ENCODE measurements at places on chromosomes 2 and 18.

GRCh38 chr18:48121752-48122151 is 191.3 kb upstream of the SMAD2 start:
- no peak for DNase-seq

GRCh38 chr18:6484659-6485058 is 69.9 kb upstream of the L3MBTL4 start:
- no peak for DNase-seq

- no peak for DNase-seq
Measured at GRCh38 chr2:217360781-217361482, 501.1 kb upstream of the TNP1 start.

DNA sequence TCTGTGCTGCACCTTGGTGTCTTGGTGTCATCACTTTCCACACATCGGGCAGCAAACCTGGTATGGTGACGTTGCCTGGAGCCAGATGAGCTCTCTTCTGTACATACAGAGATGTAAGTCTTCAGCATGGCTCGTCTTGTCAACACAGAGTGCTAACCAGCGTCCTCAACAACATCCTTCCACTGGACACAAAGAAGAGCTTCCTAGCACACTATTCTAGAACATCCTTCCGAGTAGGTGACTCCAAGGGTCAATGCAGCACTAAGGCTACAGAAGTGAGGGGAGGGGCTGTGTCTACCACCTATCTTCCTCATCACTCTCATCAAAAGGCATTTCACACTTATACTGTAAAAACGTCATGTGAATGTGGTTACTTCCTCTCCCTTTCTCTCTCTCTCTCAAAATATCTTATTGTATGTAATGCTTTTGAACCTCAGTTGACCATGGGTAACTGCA is 108.1 kb upstream of the SLC1A4 start:
- no peak for DNase-seq

DNA sequence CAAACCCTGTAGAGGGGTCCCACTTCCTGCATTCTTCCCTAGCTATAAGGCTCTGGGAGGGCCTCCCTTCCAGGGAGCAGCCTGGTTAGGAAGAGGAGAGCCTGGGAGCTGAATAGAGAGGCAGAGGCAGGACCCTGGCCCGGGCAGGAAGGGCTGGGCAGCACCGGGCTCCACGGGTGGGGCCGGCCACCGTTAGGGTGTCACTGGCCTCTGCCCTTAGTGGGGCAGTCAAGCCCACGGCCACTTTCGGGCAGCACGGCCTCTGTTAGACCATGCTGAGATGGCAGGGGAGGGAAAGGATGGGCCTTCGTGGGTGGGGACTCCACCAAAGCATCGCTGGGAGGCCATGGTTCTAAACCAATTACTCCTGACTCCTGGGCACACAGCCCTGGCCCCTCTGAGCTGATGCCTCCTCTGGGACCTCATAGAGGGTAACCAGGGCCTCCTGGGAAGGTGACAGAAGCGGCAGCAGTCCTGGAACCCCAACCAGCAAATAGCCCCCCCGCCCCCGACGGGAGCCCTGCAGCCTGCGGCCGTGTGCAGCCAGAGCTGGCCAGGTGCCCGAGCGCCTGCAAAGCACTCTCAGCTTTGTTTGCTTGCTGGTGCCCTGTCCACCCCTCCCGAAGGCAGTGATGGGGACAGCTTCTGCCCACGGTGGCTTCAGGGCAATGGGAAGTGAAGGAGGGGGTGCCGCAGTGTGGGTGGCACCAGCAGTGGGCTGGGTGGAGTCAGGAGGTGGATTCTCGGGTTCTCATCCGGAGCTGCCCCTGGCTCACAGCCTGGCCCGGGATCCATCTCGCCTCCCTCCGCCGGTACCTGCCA is 16.3 kb upstream of the HPCAL1 start:
- no peak for DNase-seq

GRCh38 chr2:132645176-132645575 is 24.8 kb downstream of the LYPD1 start:
- DNase-seq = no peak

Data from stimulated activated CD8-positive, alpha-beta memory T cell treated with anti-CD3 and anti-CD28 coated beads, Interleukin-15, amount 100 ng/mL, for 48 hours (primary cell).